ENCODE measurements at places on chromosomes 7 and 10.

DNA sequence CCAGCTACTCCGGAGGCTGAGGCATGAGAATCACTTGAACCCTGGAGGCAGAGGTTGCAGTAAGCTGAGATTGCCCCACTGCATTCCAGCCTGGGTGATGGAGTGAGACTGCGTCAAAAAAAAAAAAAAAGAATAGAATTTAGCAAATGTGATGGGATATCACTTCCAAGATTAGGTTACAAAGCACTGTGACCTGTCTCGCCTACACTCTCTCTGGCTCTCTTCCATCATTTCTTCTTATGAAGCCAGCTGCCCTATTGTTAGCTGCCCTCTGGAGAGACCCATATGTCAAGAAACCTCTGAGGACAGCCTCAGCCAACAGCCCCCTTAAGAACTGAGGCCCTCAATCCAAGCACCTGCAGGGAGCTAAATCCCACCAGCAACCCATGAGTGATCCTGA lies 28.2 kb downstream of the ARHGAP21 start:
- no peak for DNase-seq

DNA sequence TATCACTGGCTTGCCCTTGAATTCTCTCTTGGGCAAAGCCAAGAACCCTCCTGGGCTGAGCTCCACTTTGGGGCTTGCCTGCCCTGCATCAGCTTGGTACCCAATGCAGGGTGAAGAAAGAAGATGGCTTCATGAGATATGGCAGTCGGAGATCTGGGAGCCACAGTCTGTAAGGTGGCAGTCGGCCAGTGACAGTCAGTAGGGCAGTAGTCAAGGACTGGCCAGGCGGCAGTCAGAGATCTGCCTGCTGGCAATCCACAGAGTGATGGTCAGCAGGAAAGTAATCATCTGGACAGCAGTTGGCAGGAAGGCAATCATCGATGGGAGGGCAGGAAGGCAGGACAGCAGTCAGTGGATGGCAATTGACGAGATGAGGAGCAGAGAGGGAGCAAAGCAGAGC lies 32.6 kb upstream of the CNNM1 start:
- DNase-seq, result no peak

GRCh38 chr7:196283-196682 lies 3.9 kb downstream of the FAM20C start:
- DNase-seq, result no peak

DNA sequence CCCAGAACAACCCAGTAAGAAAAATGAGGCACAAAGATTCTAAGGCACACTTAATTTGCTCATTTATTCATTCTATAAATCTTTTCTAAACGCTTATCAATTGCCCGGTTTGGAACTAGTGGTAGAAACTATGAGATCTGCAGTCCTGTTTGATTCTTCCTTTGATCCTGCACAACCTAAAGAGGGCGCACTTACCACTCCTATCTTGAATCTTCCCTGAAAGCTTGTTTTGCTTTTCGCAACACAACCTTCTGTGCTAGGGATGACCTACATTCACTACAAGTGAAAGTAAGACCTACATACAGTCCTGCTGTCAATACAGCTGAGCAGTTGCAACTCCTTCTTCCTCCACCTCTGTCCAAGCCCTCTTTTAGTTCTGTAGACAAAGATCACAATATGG lies 12.6 kb upstream of the ARL4A start:
- DNase-seq, result no peak

GRCh38 chr7:158017111-158018097 lies 570.2 kb downstream of the PTPRN2 start:
- DNase-seq, result no peak

DNA sequence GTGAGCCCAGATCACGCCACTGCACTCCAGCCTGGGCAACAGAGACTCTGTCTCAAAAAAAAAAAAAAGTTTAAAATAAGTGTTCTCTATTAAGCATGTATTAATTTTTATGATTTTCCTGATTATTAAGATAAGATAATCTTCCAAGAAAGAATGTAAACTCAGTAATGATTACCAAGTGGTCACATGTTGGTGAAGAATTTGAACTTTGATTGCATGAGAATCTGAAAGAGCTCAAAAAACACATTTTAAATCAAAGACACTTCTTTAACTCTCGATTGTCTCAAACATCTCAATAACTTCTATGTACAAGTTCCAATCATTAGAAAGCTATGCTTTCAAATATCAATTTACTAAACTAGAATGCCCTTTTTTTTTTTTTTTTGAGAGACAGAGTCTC lies 33.8 kb downstream of the SNX8 start:
- DNase-seq, result no peak

GRCh38 chr10:86500846-86501245 lies 20.7 kb downstream of the WAPL start:
- DNase-seq, result no peak

GRCh38 chr7:140059273-140060242 lies 3.2 kb downstream of the PARP12 start:
- peak; percentile 88 for DNase-seq

Measured in HT1080 (cell line).